ENCODE measurements at places on chromosomes 11 and 22.

DNA sequence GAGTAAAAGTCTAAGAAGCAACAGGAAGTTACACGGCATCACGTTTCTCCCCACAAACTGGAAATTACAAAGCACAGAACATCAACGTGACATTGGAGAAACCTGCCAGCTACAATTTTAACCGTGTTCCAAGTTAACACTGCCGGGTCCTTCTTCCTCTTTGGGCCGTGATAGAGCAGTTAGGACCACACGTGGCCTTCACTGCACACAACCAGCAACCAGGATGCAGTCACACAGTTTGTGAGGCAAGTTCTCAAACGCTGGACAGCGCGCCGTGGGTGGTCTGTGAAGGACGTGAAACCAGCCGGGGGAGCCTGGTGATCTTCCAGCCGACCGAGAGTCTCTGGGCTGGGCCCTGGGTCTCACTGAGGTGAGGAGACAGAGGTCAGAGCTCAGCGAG, 14.6 kb downstream of the C11orf21 start:
- no peak for DNase-seq

DNA sequence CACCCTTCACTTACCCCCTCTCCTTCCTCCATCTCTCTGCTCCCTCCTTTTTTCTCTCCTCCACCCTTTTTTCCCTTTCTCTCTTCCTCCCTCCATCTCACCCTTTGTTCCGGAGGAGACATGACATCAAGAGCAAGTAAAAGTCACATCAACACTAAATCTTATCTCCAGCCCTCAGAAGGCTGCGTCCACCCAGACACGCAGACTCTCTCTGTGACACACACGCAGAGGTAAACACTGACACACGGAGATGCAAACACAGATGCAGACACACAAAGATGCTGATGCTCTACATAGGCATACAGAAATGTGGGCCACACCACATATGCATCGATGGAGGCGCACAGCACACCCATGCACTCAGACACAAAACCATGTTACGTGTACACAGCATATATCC, 27.0 kb downstream of the NRXN2 start:
- DNase-seq = no peak

GRCh38 chr22:38040953-38041759, 16.0 kb upstream of the PICK1 start:
- no peak for DNase-seq

GRCh38 chr11:124886476-124886875, 11.2 kb downstream of the ROBO4 start:
- DNase-seq = no peak

- no peak for DNase-seq
These were observed 3.8 kb upstream of the KCNQ1OT1 start for GRCh38 chr11:2703363-2704141.

GRCh38 chr22:49369726-49370626, 457.7 kb downstream of the BRD1 start:
- DNase-seq = no peak

DNA sequence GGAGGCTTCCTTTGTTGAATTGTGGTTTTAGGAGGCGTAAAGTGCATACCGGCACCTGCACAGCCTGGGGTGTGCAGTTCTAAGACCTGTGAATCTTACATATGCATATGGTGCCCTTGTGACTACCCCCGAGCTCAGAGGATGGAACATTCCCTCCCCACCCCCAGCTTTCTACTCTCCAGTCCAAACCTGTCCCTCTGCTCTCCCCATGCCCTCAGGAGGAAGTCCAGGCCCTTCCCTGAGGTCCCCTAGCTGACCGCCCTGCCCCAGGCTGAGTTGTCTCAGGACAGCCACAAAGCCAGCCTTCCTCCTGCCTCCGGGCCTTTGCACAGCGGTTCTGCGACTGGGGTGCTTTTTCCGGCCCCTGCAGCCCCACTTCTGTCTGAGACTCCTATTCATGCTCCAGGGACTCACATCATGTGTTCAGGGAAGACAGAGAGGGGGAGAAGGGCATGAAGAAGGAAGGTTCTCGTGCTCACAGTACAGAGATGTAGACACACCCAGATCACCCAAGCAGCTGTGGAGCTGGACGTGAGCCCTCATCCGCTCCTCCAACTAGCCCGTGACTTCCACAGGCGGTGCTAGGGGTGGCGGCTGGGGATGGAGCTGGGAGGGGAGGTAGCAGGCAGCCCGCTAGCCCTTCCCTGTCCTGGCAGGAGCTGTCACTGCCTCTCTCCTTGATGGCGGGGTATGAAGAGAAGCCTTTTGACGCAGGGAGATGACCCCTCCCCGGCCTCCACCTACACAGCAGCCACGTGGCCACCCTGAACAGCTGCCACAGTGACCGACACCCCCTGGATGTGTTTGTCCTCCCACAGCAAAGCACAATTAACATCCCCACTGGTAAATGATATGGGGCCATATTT, 50.8 kb downstream of the FLRT1 start:
- no peak for DNase-seq

GRCh38 chr11:61345170-61345610, 12.2 kb downstream of the TKFC start:
- DNase-seq = no peak

- DNase-seq = no peak
These were observed 4.3 kb downstream of the INPPL1 start for GRCh38 chr11:72228844-72229231.

GRCh38 chr22:28205926-28206325, 286.9 kb upstream of the PITPNB start:
- no peak for DNase-seq

DNA sequence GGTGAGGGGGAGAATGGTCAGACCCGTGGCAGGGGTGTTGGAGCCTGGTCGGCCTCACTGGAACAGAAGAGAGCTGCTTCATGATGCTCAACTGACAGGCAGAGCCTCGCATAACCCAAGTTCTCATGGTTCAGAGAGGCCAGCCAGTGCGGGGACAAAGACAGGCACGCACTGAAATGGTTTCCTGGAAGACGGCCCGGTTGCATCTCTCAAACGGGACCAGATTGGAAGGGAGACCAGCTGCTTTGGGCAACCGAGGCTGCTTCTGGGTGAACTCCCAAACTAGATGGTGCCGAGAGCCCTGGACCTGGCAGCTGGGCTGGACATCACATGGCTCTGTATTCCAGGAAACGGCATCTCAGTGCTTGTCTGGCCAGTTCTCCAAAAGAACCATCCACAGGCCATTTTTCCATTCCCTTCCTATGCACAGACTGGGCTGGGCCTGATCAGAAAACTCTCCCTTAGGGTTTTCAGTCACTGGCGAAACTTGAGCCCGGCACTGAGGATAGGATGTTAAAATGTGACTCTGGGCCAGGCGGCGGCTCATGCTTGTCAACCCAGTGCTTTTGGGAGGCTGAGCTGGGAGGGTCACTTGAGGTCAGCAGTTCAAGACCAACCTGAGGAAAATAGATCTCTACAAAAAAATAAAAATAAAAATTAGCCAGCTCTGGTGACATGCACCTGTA, 80.1 kb upstream of the PRODH start:
- DNase-seq = no peak

- no peak for DNase-seq
These were observed 61.1 kb upstream of the CD44 start for GRCh38 chr11:35077709-35078469.

DNA sequence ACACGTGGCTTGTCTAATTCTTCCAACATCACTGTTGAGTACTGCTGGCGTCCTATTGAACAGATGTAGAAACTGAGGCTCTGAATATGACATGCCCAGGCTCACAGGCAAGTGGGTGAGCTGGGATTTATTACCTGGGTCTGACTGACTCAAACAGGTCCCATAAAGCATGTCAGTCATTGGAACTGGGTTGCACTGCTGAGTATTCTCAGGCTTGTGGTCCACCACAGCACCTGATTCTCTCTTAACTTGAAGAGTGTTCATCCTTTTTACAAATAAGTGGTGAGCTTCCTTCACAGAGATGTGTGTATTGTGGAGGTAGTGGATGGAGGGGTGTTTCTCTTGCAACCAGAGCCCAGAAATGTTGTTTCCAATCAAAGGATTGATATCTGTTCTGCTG, 44.5 kb downstream of the SC5D start:
- DNase-seq = no peak

DNA sequence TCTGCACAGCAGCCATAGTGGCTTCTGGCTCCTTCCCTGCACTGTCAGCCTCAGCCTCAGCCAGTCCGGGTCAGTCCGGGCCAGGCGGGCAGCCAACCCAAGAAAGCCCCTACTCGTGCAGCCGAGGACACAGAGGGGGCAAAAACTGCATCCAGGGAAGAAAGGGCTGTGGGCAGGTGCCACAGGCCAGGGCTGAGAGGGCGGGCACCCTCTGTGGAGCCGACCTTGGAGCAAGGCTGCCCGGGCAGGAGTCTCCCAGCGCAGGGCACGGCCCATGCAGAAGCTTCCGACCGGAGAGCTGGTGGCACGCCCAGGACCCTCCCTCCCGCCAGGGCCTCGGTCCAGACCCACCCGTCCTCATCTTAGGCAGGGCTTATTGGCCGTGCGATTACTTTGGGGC, 10.5 kb upstream of the TH start:
- DNase-seq = no peak

GRCh38 chr11:44138286-44138685, 42.8 kb downstream of the EXT2 start:
- DNase-seq = no peak

- DNase-seq = no peak
These were observed at the start of gene OR6M1 for GRCh38 chr11:123806249-123806648. Gene OR6M1, minus strand, starts transcription at chr11:123806349. Its CDS starts 0 bp downstream, at chr11:123806349.

DNA sequence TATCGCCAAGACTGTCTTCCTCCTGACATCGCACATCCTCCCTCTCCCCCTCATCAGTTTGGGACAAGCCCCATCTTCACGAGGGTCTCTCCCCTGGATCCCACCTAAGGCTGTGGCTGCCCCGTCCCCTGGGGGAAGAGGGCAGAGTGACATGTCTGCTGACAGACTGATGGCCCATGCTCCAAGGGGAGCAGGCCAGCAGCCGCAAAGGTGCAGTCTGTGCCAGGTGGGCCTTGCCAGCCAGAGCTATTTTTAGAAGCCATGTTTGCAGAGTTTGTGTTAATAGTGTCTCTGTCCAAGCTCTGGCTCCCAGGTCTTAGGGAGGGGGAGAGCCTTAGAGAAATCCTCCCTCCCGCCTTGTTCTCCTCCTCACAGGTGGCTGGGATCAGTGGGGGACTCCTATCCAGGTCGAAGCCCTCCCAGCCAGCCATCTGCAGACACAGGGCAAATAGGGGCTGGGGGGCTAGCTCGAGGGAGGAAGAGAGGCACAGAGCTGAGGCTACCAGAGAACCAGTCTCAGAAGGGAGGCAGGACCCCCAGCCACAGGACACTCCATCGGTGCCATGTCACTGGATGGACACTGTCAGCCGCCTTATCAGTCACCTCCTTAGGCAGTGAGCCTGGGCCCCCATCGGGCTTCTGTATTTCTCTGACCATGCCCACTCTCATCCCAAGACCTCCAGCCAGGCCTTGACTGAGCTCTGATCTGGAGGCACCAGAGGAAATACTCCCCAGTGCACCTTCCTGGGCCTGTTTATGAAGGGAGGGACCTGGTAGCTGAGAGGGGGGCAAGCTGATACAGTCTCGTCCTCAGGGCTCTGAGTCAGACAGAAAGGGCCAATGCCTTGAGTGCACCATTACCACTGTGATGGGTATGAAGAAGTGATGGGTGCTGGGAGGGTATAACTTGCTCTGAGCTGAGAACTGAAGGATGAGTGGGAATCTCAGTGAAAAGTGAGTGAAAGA, 49.3 kb downstream of the CHRDL2 start:
- DNase-seq = no peak

DNA sequence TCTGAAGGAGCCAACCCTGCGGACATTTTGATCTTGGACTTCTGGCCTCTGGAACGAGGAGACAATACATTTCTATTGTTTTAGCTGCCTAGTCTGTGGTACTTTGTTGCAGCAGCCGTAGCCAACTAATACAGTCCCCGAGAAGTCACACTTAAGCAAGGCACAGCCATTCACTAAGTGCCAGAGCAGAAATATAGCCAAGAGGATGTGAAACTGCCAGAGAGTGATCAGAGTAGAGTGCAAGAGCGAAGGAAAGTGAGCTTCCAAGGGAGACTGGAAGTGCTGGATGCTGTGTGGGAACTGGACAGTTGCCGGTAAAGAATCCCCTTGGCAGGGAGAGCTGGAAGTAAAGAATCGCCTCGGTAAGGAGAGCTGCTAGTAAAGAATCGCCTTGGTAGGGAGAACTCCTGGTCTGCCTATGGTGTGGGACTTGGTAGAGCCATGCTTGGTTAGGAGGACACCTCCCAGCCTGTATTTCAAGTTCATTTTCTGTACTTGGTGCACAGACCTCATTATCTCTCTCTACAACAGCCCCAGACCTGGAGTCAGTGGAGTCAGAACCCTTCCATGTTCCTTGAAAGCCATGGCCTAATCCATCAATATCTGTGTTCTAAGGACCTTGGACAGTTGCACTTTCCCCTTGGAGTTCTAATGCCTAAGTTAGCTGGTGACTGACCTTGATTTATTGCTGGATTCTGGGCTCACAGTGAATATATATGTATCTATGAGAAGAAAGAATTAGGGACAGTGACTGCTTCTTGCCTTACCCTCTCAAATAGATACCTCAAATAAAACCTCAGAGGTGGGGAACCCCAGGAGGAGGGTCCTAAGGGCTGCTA, 162.1 kb downstream of the LDLRAD3 start:
- no peak for DNase-seq

DNA sequence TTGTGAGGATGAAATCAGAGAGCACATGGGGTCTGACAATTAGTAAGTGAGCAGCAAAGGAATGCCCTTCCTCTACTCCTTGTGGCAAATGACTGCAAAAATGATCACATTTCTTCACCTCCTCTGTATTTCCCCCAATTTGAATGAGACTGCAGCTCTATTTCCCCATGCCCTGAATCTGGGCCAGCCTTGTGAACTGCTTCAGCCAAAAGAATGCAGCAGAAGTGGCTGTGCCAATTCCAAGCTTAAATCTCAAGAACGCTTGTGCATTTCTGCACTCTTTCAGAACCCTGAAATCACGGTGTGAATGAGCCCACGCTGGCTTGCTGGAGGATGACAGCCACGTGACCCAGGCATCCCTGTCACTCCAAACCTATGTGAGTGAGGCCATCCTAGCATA, 9.9 kb downstream of the SLC43A3 start:
- DNase-seq = no peak

DNA sequence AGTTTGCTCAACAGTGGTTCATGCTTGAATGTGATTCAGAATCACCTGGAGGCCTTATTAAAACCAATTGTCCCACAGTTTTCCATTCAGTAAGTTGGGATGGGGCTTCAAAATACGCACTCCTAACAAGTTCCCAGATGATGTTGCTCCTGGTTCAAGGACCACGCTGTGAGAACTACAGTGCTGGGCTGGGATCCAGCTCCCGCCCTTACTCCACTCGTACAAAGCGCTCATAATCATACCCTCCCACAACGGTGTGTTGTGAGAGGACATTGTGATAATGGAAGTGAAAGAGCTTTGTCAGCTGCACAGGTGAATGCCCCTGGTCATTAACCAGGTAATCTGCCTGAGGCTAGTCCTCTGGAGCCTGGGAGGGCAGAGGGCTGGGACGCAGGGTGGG, 1.3 kb upstream of the CD82 start:
- no peak for DNase-seq

Data from activated naive CD8-positive, alpha-beta T cell treated with anti-CD3 and anti-CD28 coated beads, Interleukin-2, amount 50 U/mL, for 16 hours (primary cell).